ENCODE measurements at places on chromosomes 5 and 9.

- no peak for DNase-seq
Observed at GRCh38 chr5:146962801-146963355, 84.3 kb upstream of the PPP2R2B start.

DNA sequence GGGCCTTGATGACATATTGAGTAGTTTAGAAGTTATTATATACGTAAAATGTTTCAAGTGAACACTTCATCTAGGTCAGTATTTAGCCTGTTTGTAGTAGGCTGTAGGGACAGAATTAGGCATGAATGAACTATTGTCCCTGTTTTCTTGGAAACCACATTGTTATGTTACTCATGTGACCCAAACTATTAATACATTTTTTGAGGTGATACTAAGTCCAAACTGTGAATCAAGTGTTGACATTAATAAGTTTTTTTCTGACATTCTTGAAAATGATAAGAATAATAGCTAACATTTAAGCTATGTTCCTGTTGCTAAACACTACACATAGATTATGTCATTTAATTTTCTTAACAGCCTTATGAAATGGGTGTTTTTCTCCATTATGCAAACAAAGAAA lies 1642.7 kb upstream of the WWC1 start:
- DNase-seq: no peak

DNA sequence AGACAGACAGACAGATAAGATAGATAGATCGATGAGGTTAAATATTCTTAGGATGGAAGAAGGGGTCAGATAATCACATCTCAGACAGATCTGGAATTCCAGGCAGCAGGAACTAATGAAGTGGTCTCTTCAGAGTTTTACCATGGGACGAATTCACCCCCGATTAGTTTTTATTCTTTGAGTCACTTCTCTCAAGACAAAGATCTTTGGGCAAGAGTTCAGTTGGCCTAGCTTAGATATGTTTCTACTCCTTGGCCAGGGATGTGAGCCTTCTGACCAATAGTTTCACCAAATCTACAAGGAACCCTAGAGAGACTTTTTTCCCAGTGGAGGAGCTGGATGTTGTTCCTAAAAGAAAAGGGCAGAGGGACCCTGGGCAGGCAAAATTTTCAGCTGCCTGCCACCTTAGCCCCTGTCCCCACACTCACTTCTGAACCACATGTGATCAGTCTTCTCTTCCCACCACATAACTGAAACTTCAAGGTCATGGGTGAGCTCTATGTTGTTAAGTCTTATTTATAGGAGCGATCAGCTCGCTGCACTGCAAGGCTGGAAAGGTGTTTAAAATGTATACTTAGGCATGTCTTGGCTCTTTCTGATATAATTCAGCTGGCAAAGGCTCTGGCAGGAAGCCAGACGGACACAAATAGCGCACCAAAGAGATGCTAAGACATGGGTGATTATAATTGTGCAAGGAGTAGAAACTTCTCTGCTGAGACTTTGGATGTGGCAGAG lies 132.9 kb downstream of the PALM2AKAP2 start:
- DNase-seq: no peak

DNA sequence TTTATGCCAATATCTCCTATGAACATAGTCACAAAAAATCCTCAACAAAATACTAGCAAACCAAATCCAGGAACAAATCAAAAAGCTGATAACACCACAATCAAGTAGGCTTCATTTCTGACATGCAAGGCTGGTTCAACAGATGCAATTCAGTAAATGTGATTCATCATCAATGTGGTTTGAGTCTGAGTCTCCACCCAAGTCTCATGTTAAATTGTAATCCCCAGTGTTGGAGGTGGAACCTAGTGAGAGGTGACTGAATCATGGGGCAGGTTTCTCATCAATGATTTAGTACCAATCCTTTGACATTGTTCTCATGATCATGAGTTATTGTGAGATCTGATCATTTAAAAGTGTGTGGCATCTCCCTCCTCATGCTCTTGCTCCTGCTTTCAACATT lies 1072.7 kb downstream of the NR2F1-AS1 start:
- DNase-seq: no peak

DNA sequence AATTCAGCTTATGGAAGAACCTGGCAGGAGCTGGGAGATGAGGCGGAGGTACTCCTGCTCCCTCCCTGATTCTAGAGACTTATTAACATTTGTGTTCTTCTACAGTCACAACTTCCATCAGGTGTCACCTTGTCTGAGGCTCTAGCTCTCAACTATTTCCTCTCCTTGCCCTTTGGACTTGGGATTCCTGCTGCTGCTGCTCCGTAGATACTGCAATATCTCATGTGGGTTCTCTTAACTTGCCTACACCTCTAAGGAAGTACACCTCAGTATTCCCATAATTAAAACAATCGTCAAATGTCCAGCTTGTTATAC lies 21.2 kb downstream of the ANXA1 start:
- no peak for DNase-seq

GRCh38 chr5:64587370-64587769 lies 81.6 kb downstream of the RGS7BP start:
- DNase-seq: no peak

DNA sequence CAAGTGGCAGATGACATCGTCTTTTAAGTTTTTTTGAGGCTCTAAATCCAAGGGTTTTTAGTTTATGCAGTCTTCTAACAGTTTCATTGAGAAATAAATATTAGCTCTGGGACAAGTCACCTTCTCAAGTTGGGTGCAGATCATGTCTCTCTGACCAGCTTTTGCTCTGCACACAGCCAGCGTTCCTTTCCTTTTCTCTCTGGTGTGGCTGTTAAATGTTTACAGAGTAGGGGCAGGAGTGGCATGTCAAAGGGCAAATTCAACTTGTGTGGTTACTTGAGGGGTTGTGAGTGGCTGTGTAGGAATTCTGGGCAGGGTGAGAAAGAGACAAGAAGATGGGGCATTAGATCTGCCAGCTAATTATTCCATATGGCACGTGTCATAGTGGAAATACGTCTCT lies 187.5 kb upstream of the HMHB1 start:
- no peak for DNase-seq

DNA sequence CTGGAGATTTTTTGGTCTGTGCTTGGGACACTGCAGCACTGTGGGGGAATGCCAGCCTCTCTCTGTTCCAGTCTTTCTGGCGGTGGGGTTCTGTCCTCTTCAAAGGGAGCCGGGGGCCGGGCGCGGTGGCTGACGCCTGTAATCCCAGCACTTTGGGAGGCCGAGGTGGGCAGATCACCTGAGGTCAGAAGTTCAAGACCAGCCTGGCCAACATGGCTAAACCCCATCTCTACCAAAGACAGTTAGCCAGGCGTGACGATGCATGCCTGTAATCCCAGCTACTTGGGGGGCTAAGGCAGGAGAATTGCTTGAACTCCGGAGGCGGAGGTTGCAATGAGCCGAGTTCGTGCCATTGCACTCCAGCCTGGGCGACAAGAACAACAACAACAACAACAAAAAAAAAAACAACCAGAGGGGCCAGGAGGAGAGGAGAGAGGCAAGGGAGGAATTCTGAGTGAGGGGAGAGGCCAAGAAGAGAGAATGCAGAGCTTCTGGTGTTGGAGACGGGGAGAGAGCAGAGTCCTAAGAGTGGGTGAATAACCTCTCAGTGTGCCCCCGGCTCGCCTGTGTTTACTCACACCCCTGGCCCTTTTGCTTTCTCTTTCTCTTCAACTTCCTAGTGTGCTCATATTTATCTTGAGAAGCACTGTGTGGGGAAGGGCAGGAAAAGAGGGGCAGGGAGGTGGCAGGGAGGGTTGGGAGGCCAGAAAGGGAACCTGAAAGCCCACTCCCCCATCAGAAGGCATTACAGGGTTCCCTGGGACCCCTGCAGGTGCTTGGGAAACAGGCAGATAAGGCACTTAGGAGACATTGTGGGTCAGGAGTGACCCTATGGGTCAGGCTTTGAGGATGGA lies 3.2 kb upstream of the SET start:
- DNase-seq: no peak

- no peak for DNase-seq
Observed at GRCh38 chr5:176559683-176560082, 10.5 kb downstream of the CDHR2 start.

DNA sequence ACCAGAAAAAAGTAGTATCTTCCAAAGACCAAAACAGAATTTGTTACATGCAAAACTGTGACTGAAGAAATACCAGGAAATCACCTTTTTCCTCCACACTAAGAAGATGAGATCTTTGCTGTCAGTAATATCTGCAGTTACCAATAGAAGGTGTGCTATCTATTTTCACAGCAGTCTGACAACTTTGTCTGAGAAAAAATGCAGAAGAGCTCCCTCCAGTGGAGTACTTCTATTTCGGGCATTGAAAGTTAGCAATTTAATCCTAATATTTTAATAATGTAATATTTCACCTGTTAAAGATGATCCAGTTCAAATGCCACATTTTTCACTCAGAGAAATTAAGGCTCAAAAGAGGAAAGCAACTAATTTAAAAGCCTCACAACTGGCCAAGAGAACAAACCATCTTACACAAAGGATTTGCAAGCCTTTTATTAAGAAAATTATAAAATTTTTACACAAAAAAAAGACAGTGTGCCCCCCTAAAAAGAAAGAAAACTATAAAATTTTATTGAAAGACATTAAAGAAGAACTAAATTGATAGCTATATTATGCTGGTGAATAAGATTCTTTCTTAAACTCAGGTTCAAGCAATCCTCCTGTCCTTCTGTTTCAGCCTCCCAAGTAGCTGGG lies 50.6 kb downstream of the DEPDC1B start:
- DNase-seq: peak; percentile 26
